ENCODE measurements at places on chromosomes 3 and 15. TPM values are rescaled to one million over a fixed set of nuclear protein-coding genes. Genes with fewer than 3 reads are reported as not detected.

OR5K2 gene
- total RNA-seq, result not detected

SLC38A3 gene
- total RNA-seq, result not detected

ACAN gene
- 0.28 TPM for total RNA-seq

KNL1 gene
- 1.3 TPM for total RNA-seq
